ENCODE measurements at places on chromosomes 5 and 9.

- DNase-seq, result no peak
Measured at GRCh38 chr9:96031366-96031824, 155.9 kb downstream of the ERCC6L2 start.

DNA sequence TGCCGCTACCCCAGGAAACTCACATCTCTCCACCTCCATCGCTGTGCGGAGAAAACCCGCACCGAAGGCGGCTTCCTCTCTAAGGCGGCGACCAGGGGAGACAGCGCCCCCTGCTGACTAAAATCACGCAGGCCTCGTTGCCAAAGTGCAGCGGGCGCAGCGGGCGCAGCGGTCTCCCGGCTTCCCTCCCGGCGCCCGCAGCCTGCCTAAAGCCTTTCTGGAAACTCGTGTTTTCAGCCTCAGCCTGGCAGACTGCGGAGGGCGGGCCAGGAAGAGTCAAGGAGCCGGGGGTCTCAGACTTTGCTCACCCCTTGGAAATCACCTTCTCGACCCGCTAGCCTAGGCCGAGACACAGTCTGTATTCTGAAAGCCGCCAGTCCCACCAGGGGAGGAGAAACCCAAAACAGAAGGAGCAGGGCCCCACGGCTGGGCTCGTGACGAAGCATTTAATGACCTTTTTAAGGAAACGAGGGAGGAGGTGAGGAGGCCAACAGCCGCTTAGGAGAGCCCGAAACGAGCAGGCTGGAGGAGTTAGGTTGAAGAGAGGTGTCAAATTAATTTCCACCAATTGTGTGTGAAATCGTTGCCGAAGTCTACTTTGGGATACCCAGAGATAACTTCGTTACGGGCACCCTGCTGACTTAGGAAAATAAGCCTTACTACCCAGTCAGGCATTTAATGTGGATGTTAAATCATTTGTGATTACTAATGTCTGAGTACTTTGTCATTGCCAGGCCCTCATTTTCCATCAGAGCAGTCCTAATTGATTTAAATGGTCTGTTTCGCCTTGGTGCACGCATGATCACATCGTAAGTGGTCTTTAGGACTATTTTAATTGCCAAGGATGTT lies 7.3 kb upstream of the FOXB2 start:
- DNase-seq, result peak; percentile 72

DNA sequence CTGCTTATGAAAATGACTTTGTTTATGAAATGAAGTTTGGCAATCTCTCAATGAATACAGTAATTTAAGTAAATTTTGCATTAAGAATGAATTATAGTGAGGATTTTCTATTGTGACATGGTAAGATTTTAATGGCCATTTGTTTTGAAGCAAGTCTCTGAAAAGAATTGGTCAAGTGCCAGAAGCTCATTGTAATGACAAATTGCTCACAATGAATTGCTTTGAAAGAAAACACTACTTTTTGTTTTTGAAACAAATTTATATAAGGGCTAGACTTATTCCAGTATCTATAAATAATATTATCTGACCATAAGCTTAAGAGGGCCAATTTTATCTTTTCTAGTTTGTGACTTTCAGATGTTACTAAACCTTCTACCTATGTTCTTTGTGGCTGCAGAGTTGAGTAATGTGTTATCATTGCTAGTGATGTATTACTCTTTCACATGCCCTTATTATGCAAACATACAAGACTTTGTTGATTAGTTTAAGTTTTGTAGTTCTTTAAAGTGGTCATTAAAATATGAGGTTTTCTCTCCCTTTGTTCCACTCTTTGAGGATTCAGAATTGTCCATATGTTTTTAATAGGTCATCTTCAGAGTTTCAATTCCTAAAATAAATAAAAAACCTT lies 93.0 kb upstream of the ZNF608 start:
- no peak for DNase-seq

GRCh38 chr9:35673132-35674024 lies at the start of gene CA9:
TSS of gene CA9 (plus strand) at chr9:35673928. CDS start at chr9:35673960, 32 bp downstream.
- no peak for DNase-seq

DNA sequence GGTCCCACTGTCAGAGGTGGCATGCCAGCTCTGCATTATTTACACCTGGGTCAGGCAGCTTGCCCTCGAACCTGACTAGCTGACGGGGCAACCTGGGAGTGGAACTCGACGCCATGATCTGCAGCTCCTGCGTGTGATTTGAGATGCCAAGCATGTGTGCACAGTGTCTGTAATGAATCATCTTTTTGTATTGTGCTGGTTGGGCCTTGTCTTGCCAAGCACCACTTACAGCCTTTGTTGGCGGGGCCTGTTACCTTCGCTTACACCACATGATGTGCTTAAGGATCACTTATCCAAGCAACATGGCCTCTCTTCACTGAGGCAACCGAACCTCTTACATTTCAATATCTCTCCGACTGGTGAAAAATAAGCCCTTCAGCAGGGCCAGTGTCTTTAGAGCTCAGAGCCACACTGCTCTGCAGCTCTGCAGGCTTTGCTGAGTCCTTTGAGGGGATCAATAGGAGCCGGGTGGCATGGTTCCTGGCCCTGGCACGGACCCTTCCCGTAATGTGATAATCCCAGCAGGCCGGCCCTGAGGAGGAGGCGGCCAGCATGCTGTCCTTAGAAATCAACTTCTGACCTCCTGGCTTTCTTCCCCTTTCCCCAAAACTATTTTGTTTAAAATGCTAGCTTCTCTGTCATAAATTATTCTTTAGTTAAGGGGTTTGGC lies 297.7 kb upstream of the CD180 start:
- no peak for DNase-seq

DNA sequence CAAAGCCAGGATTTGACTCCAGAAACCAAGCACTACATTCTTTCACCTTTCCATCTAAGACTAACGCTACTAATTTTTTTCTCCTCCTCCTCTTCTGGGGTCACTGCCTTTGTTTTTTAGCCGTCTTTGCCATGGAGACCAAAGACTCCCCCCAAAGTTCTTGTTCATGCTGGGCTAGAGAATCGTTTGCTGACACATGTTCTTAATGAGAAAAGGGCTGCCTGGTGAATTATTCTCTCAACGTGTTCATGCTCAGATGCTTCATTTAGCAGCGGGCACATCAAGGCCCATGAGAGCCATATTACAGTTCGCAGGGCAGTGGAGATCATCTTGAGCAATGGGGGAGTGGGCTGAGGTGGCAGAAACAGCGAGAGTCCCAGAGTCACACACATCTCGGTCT lies 134.9 kb downstream of the SLIT3 start:
- no peak for DNase-seq

DNA sequence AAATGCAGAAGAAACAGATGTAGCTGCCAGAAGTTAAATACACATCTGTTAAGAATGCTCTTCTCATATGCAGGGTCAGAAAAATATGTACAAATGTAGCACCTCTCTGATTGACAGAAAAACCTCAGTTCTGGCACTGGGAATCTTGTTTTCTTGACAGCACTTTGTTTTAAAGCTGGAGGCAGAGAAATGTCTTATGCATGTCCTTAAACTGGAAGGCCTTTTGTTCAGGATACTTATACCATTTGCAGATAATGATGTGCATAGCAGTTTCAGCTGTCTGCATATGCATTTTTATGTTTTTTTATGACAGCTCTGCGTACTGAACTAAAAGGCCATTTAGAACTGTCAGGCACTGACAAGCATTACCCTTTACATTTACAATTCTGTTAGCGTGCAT lies 567.9 kb downstream of the EBF1 start:
- no peak for DNase-seq

DNA sequence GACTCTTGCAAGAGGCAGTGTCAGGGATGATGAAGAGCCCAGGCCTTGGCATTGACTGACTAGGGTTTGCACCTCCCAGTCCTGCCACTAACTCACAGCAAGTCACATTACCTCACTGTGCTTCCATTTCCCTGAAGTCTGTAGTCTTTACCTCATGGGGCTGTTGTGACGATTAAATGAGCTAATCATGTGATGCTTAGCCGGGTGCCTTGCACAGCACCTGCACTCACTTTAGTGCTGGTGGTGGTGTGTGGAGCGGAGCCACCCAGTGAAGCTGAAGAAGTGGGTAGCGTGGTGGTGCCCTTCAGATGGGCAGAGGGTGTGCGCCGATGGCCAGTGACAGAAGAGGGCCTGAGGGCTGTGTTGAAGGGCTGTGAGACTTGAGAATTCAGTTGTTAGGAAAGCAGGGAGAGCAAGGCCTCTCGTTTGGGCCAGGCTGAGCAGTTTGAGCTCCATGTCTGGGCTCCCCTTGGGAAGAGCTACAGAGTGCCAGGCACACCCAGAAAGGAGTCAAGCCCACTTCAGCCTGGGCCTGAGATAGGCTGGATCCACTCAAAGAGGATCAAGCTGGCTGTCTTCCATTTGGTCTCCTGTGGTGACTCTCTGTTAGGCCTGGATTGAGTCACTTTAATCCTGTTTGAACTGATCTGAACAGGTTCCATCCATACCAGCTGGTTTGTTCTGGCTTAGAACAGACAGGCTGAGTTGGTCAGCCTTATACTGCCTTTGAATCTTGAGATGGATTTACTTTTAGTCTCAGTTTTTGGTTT lies 42.5 kb downstream of the RALGPS1 start:
- no peak for DNase-seq

- no peak for DNase-seq
Measured at GRCh38 chr9:124222109-124222508, 35.6 kb upstream of the NEK6 start.

- DNase-seq, result no peak
Measured at GRCh38 chr9:133980864-133981588, 11.1 kb downstream of the VAV2 start.
